ENCODE measurements at places on chromosomes 3 and 15.

DNA sequence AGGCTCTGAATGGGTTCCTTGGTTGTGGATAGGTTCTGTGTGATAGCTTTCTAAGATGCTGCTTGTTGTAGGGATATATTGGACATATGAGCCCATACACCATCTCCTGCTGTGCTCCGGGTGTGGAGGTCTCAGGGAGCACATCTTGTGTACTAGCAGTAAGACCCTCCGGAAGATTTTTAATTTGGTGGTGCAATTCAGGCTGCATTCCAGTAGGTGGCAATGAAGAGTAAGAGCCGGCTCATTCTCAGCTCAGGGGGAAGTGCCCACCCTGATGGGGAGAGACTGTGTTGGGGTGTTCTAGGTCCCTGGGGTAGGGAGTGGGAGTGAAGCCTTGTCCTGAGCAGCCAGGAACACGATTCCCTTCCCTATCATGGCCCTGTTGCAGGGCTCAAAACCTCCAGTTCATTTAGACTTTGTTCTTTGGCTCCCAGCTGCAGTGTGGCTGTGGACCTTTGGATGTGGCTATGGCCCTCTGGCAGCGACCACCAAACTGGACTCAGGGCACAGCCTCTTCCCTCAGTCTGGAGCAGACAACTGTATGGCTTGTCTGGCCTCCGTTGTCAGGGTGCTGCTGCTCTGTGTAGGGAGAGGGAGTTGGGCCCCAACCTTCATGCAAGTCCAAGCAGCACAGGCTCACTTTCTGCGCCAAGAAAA is 104.7 kb downstream of the UNC13C start:
- DNase-seq: no peak

DNA sequence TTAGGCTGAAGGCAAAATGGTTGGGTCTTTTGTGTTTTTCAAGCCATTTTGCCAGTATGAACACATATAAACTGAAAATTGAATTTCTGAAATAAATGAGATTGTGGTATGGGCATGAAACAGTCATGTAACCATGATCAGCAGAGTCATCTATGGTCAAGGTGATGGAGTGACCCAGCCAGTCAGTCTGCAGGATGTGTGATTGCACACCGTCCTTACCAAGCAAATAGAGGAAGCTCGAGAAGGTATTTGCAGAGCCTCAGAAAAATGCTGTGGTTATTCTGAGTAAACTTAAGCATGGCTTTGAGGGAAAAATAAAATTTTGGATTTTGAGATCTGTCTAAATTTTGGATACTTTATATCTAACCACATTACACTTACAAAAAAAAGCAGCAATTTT is 95.9 kb upstream of the RNF7 start:
- no peak for DNase-seq

GRCh38 chr3:56205406-56205805 is 262.9 kb downstream of the ERC2 start:
- no peak for DNase-seq

- no peak for DNase-seq
Measured at GRCh38 chr3:55692957-55693558, 206.0 kb upstream of the WNT5A start.

All from stimulated activated CD8-positive, alpha-beta memory T cell treated with anti-CD3 and anti-CD28 coated beads, Interleukin-2, amount 100 ng/mL, for 48 hours (primary cell).